GM06990 (cell line): ENCODE measurements at places on chromosomes 12 and 14.

- DNase-seq = no peak
Measured at GRCh38 chr12:56336361-56337167, 2.1 kb upstream of the IL23A start.

GRCh38 chr12:42510823-42511222 lies 78.7 kb downstream of the PRICKLE1 start:
- no peak for DNase-seq

DNA sequence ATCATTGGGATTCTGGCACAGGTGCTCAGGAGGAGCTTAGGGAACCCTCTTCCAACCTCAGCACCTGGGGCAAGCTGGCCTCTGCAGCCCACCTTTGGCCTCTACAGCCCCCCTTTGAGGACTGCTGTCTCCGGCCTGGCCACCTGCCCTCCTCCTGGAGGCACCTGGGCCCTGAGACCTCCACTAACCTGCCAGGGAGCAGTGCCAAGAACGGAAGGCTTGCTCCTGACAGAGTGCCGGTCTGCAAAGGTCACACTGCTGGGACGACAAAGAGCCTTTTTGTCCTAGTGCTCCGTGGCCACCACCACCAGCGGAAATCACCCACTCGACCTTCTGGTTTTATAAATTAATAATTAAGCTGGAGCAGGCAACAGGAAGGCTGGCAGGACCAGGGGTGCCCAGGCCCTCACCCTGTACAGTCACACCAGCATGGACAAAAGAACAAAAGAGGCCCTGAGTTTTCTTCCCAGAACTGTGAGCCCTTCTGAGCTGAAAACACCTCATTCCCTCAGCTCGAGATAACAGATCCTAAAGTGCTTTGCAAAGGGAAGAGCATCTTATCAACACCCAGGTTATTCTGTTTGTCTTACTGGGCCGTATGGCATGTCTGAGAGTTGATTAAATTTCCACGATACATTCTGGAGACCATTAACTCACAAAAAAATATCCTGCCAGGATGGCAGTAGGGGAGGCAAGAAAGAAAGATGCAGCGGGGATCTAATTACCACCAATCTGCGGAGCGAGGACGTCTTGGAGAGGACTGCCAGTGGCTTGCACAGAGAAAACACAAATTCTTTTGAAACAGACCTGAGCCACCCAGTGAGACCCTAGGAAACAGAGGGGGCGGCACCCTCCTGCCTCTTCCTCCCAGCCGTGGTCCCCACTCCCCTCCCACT lies 8.2 kb downstream of the TESC start:
- DNase-seq = no peak

DNA sequence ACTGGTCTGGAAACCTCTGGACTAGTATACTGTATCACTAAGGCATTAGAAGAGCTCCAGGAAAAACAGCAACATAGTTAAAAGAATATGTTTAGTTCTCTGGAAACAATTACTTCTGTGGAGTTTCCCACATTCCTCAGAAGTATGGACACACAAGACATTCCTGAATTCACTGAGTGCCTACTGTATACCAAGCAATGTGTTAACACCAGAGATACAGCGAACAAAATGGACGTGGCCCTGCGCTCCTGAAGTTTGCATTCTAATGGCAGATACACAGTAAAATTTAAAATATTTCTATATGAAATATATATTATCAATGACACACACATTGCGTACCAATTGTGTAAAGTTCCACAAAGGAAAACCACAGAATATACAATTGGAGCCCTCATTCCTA lies 1.1 kb downstream of the ANGEL1 start:
- DNase-seq = no peak

GRCh38 chr12:60279221-60279620 lies 683.4 kb downstream of the SLC16A7 start:
- DNase-seq = no peak

DNA sequence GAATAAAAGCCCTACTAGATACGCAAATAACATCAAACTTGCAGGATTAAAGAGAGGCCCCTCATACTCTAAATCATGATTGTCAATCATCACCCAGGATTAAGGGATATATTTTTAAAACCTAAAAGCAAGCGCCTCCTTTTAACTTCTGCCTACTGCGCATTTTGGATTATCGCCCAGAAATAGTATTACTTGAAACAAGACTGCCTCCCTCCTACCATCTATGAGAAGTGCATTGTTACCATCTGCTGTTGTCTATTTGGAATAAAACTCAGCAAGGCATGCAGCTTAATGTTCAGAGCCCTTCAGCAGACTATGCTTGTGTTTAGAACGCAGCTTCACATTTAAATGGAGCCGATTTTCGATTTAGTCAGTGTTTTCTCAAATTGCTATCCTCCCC lies 79.6 kb downstream of the EXOC5 start:
- no peak for DNase-seq

- DNase-seq = no peak
Measured at GRCh38 chr14:36207500-36207899, 31.0 kb upstream of the PTCSC3 start.

DNA sequence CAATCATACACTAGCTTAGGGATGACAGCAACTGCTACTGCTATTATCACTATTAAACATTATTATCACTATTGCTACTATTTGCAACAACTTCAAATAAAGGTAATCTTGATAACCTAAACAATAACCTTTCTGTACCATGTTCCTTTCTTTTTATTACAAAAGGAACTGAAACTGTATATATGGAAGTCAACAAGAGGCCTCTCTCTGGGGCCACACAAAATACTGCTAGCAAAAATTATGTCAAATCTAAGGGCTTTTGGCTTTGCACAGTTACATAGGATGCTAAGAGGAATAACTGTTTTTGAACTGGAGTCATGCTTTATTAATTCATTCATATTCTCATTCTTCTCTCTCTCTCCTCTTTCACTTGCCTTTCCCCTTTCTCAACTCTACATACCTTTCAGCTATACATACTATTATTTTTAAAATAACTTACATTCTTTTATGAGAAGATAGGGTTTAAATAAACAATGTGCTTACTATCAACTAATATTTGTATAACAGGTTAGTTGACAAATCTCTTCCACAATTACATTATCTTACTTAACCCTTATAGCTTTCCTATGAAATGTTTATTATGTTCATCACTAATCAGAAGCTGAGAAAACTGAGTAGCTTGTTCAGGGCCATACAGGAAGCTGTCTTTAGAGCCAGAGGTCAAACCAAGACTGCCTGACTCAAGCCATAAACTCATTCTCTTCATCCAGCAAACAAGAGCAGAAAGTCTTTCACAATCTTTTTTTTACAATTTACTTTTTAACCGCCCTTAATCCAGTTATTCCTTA lies 25.7 kb downstream of the SPTSSA start:
- no peak for DNase-seq

GRCh38 chr12:58576916-58577315 lies 343.4 kb downstream of the LRIG3 start:
- DNase-seq = no peak

GRCh38 chr12:54596526-54596946 lies 8.1 kb upstream of the PPP1R1A start:
- DNase-seq = no peak

DNA sequence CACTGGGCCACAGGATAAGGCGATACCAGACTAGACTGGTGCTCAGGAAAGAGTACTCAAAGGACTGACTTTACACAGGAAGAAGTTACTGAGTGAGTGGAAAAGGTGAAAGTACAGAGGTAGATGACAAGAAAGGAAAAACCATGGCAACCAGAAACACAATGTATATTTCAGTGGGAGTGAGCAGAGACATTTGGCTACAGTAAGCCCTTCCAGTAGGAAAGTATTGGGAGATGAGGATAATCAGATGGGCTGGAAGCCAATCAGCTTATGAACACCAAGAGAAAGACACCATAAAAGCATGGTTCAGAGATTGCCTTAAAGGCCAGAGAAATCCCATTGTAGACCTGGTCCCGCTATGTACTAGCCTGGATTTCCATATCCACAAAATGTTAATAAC lies 51.6 kb downstream of the TMTC1 start:
- DNase-seq = no peak

- DNase-seq = no peak
Measured at GRCh38 chr14:96053600-96054381, 14.6 kb downstream of the C14orf132 start.

- DNase-seq = no peak
Measured at GRCh38 chr12:11543457-11544158, 105.9 kb upstream of the ETV6 start.

GRCh38 chr12:64669270-64669842 lies 59.1 kb downstream of the RASSF3 start:
- peak; percentile 68 for DNase-seq

DNA sequence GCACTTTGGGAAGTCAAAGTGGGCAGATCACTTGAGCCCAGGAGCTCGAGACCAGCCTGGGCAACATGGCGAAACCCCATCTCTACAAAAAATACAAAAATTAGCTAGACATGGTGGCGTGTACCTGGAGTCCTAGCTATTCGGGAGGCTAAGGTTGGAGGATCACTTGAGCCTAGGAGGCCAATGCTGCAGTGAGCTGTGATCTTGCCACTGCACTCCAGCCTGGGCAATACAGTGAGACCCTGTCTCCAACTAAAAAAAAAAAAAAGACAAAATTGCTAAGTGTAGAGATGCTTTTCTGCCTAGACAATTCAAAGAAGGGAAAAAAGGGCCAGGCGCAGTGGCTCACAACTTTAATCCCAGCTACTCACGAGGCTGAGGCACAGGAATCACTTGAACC lies 3.4 kb upstream of the LRP6 start:
- DNase-seq = no peak

GRCh38 chr12:116333402-116333801 lies 55.9 kb upstream of the MED13L start:
- no peak for DNase-seq

- DNase-seq = no peak
Measured at GRCh38 chr12:126201981-126202537, 1136.8 kb downstream of the AACS start.

DNA sequence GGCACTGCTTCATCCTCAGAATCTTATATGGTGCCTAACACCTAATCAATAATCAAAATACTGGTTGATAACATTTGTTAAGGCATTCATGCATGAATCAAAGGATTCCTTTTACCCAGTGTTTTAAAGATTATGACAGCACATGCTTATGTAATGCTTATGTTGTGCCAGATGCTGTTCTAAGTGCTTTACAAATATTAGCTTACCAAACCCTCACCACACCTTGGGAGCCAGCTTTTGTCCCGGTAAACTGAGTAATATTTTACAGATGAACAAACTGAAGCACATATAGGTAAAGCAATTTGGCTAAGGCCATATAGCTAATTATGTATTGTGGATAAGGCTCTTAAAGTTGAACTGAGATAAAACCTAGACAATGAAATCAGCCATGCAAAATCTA lies 209.2 kb downstream of the ALX1 start:
- DNase-seq = no peak

GRCh38 chr12:77151030-77151429 lies 85.7 kb upstream of the E2F7 start:
- DNase-seq = no peak

DNA sequence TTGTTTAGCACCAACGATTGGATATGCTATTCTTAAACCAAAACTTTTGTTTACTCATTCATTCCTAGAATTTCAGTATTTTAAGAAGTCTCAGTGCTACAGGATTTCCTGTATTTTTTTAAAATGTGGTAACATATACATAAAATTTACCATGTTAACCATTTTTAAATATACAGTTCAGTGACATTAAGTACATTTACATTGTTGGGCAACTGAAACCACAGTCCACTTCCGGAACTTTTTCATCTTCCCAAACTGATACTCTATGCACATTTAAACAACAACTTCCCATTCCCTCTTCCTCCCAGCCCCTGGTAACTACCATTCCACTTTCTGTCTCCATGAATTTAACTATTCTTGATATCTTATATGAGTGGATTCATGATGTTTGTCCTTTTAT lies 30.3 kb downstream of the PDE3A start:
- DNase-seq = no peak

DNA sequence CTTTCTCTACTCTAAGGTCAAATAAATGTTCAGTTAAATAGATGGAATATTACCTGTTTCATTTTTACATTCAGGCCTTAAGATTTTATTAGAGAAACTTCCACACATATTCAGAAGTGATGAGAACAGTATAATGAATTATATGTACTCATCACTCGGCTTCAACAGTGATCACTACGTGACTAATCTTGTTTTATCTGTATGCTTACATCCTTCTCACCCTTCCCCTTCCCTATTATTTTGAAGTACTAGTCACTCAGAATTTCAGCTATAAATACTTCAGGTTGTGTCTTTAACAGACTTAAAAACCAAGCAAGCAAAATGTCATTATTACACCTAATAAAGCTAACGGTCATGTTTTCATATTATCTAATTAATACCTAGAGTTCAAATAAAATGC lies 34.9 kb downstream of the ETV6 start:
- no peak for DNase-seq

- no peak for DNase-seq
Measured at GRCh38 chr12:227923-228845, 14.2 kb upstream of the SLC6A12 start.

- no peak for DNase-seq
Measured at GRCh38 chr12:95918194-95918993, 24.0 kb downstream of the CCDC38 start.

- no peak for DNase-seq
Measured at GRCh38 chr14:103290961-103291360, 43.1 kb upstream of the EIF5 start.

- DNase-seq = no peak
Measured at GRCh38 chr12:29253906-29254625, 105.0 kb downstream of the FAR2 start.

DNA sequence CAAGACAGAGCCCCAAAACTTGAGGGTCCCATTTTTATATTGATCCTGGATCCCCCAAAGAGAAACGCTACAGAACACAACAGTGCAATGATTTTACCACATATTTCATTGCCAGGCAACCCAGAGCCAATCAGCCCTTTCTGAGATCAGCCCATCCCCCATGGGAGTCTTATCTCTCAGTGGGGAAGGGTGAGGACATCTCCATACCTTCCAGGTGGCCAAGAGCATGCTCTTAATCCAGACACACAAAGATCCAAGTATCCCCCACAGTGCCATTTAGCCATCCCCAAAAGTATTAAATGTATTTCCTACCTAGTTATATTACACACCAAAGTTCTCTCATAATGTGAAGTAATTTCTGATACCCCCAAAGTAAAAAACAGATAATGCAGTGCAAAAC lies 62.6 kb upstream of the AMN start:
- no peak for DNase-seq

DNA sequence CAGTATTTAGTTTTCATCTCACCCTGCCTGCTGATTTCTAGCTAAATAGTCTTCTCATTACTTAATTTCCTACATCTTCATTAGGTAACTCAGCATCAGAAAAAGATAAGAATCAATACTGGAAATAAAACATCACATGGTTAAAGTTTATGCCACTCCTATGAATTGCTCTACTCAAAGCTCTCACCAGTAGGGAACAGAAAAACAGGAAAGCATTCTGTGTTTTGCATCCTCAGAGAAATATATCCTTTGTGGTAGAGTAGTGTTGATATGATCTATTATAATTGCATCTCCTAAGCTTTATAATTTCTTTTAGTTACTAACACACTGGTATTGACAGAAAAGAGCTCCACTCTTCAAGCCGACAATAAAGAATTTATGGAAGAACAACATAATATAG lies 9.9 kb downstream of the CPNE8 start:
- DNase-seq = no peak

- no peak for DNase-seq
Measured at GRCh38 chr14:29900609-29901350, 26.9 kb downstream of the PRKD1 start.

GRCh38 chr12:38869036-38869435 lies 36.4 kb downstream of the CPNE8 start:
- no peak for DNase-seq
